ENCODE measurements at places on chromosomes 2 and 18.

- DNase-seq, result peak; percentile 29
These were observed 127.7 kb downstream of the CAPN13 start for GRCh38 chr2:30679426-30680088.

- DNase-seq, result peak; percentile 80
These were observed 97.0 kb downstream of the NEB start for GRCh38 chr2:151637271-151637781.

GRCh38 chr2:144229296-144229695 lies 290.6 kb downstream of the ZEB2 start:
- no peak for DNase-seq

- no peak for DNase-seq
These were observed 42.8 kb upstream of the GALR1 start for GRCh38 chr18:77206676-77207374.

DNA sequence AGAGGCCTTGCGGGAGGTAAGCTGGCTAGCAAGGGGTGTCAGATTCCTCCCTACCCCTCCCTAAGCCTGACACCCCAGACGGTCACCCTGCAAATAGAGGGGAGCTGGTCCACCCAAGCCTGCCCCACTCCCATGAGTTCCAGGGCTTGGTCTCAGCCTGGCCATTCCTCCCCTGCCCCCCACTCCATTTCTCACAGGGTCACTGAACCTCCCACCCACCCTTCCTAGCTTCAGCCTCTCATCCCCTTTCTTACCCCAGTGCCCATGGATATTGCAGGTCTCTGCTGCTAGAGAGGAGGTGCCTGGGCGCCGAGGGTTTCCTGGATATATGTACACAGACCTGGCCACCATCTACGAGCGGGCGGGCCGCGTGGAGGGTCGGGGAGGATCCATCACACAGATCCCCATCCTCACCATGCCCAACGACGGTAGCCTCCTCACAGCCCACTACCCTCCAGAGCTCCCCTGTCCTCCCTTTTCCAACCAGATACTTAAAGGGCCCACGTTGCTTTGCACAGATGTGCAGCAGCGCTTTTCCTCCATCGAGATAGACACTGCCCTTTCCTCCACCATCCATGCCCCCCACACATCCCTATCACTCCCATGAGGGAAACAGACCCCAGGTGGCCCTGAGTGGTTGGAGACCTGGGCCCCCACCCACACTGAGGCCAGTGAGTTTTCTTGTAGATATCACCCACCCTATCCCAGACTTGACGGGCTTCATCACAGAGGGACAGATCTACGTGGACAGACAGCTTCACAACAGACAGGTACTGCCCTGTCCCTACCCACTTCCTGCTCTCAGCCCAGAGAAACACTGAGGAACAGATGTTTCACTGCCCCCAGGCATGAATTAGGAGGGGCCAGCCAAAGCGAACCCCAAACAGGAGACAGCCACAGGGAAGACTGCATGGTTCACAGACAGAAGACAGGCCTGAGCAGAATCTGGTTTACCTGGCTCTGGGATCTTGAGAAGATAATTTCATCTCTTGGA lies 15.2 kb upstream of the ANKRD53 start:
- DNase-seq, result no peak

DNA sequence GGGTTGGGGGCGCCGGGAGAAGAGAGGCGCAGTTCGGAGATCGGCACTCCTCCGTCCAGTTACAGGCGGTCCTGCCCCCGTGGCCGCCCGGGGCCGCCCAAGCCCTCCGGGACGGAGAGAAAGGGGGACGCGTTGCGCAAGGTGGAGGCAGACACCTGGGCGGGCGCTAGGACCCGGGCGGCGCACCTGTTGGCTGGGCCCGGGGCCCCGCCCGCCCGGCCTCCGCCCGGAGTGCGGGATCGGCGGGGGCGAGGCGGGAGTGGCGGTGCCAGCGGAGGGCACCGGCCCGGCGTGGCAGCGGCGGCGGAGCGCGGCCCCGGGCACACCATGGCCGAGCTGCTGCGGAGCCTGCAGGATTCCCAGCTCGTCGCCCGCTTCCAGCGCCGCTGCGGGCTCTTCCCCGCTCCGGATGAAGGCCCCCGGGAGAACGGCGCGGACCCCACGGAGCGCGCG lies at the start of gene SGPP2:
TSS of gene SGPP2 (plus strand) at position 268 of the 453 bp plus-strand sequence. CDS start at position 328, 60 bp downstream.
- DNase-seq, result no peak

- DNase-seq, result no peak
These were observed 6.9 kb upstream of the FLACC1 start for GRCh38 chr2:201363857-201364560.

DNA sequence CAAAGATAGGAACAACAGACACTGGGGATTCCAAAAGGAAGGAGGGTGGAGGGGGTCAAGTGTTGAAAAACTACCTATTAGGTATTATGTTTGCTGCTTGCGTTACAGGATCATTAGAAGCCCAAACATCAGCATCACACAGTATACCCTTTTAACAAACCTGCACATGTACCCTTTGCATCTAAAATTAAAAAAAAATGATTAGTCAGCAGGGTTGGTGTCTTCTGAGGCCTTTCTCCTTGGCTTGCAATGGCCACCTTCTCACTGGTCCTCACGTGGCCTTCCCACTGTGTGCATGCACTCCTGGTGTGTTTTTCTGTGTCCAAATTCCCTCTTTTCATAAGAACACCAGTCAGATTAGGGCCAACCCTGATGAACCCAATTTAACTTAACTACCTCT lies 5.6 kb upstream of the IMPA2 start:
- DNase-seq, result no peak

DNA sequence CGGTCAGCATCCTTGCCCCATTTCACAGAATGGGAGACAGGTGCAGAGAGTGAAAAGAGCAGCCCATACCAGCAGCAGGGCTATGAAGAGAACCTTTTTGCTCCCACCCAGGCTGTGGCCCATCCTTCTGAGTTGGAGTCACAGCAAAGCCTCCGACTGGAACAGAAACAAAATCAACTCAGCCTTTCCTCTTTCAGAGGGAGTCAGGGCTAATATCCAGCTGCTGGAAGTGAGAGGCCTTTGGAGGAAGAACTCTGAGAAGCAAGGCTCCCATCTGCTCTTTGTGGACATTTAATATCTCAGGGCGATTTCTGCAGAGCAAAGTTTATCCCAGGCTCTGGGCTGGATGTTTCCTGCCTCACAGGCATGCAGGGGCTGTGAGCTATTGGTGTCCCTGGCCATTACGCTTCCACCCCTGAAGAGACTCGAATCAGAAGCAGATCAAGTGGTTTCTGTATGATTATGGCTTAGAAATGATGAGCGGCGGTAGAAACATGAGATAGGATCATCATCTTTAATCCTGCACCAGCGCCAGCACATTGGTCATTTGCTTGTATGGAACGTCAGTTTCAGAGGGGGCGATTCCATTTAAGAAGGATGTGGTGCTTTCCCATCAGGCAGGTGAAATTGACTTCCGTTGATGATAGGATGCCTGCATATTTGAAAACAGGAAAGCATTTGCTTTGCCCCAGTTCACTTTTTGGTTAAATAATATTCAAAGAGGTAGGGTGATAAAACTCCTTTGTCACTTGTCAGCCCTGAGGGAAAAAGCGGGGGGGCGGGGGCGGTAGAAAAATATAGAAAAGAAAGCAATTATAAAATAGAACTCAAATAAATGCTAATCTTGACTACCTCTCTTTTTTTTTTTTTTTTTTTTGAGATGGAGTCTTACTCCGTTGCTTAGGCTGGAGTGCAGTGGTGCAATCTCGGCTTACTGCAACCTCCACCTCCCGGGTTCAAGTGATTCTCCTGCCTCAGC lies 152.4 kb downstream of the LRRC30 start:
- DNase-seq, result no peak

DNA sequence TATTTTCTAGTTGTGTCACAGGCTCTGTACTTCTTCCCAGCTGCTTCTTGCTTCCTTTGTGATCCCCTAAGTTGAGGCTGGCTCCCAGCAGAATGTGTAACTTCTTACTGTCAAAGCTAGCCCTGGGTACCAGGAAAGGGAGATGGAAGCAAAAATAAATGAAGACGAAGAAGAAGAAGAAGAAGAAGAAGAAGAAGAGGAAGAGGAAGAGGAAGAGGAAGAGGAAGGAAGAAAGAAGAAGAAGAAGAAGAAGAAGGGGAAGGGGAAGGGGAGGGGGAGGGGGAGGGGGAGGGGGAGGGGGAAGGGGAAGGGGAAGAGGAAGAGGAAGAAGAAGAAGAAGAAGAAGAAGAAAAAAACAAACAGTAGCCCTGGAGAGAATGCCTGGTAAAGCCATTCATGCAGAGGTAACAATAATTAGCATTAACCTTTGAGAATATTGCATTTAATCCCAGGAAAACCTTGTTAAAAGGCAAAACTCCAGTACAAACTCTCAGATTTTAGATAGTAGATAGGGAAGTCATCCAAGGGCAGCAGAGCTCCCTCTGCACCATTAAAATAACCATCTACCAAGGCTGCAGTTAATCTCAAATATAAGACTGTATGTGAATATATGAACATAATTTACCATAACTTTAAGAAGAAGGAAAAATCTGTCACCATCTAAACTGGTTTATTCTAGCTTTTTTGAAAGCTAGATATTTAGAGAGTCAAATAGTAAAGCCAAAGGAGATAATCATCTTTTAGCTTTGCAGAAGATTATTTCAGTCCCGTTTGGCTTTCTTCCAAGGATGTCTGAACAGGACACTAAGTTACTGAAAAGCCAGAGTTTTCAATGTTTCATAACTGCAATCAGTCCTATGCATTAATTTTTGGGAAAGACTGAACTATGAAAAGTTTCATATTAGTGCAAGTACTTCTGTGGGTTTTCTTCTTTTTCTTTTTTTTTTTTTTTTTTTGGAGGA lies 44.3 kb upstream of the FBXO11 start:
- no peak for DNase-seq

DNA sequence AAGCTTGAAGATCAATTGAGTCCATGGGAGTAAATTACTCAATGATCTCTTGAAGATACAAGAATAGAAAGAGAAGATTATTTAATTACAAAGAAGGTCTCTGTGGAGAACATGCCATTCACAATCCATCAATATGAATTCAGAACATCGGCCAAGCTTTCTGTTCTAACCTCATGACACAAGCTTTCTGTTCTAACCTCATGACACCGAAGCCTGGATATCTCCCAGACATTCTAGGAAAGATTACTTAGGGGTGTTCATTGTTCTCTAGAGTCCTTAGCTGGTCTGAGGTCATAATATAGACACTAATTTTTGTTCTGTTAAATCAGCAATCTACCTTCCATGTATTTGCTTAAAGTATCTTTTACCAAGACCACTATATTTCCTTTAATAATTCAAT lies 95.5 kb downstream of the RDH14 start:
- DNase-seq, result no peak

DNA sequence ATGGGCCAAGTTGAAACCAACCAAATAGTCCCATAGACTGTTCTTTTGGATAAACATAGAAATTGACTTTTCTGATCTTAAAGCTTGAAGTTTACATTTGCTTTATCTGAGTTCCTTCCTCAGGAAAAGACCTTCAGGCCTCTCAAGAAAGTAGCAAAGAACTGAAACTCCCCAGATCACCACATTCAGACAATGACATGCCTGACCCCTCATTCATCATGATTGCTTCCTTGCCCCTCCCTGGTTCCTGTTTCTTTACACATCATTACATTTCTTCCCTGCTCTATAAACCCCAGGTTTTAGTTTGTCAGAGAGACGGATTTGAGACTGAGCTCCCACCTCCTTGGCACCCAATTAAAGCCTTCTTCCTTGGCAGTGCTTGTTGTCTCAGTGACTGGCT lies 83.6 kb upstream of the ST3GAL5 start:
- no peak for DNase-seq

GRCh38 chr2:152028182-152028862 lies 70.5 kb downstream of the CACNB4 start:
- no peak for DNase-seq

- peak; percentile 65 for DNase-seq
These were observed 68.5 kb downstream of the COPS8 start for GRCh38 chr2:237154082-237154638.

DNA sequence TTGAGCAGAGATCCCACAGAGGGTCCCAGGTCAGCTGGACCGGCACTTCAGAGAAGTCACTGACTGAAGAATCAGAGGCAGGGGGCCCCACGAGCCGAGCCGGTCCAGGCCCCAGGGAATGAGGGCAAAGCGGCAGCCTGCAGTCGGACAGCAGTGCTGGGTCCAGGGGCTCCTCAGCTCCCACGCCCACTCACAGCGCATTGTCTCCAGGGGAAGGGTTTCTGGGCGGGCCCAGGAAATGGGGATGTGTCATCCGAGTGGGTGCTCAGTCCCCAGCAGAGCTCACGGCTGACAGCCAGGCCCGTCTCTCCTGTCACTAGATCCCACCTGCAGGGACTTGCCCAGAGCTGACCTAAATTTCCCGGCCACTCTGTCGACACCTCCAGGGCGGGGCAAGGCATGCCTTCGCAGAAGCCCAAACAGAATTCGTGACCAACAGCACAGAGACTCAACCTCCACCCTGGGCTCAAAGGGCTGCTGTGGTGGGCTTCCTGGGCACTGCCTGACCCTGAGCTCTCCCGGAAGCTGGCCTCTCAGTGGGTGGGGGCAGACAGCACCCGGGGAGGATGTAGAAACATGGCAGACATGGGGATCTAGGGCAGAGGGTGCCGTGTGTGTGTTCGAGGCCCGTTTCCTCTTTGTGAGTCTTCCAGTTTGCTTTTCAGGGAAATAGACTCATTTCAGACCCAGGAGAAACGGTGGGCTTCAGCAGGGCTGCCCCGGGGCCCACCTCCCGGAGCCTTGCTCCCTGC lies 42.1 kb upstream of the TAF1B start:
- DNase-seq, result peak; percentile 44
